ENCODE measurements at places on chromosomes 4 and X.

GRCh38 chr4:67452100-67452845 lies 93.0 kb downstream of the CENPC start:
- DNase-seq = no peak

GRCh38 chr4:119310826-119311225 lies 11.1 kb downstream of the FABP2 start:
- no peak for DNase-seq

GRCh38 chr4:81196126-81196650 lies 18.8 kb downstream of the PRKG2 start:
- DNase-seq = no peak

- DNase-seq = no peak
Measured at GRCh38 chr4:87171944-87172343, 48.5 kb downstream of the KLHL8 start.

DNA sequence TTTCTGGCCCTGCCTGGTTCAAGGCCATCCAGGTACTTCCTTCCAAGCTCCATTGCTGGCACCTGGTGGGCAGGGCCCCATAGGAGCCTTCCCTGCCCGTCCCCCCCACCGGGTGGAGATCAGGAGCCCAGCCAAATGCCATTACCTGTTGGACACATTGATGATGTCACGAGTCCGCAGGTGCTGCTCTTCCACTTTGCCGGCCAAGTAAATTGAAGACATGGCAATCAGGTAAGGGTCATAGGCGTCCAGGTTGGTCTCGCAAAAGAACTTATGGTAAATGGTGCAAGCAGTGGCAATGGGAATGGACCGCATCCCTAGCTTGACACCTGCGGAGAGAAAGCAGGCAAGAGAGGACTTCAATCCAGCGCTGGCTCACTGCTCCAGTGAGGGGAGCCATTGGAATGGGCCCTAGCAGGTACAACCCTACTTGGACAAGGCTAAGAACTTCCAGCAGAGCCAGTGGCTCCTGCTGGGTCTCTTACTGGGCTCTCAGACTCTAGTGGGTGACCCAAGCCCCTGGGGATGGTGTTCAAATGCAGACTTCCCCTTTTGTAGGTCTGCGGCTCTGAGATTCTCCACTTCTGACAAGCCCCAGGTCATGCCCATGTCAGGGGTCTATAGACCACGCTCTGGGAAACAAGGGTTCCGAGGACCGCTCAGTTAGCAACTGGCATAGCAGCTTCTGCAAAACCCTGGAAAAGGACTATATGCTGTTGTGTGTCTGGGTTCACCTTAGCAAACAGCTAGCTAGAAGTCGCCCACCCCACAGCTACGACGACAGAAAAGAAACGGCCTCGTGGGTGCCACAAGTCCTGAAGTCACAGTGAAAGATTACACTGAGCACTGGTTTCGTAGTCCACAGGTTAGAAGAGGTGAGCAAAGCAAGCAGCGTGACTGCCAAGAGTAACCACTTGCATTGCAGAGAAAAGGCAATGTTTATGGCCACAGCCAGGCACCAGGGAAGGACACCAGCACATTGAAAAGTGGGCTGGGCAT lies 2.8 kb downstream of the CCNQ start:
- no peak for DNase-seq

- DNase-seq = peak; percentile 45
Measured at GRCh38 chrX:54494166-54494988, 1.7 kb downstream of the FGD1 start.

- no peak for DNase-seq
Measured at GRCh38 chr4:129668092-129668491, 572.1 kb downstream of the C4orf33 start.

- DNase-seq = no peak
Measured at GRCh38 chr4:100929135-100929534, 411.3 kb upstream of the EMCN start.

- no peak for DNase-seq
Measured at GRCh38 chr4:31370866-31371465, 650.8 kb downstream of the PCDH7 start.

GRCh38 chr4:53847965-53848364 lies 216.4 kb downstream of the CHIC2 start:
- no peak for DNase-seq

DNA sequence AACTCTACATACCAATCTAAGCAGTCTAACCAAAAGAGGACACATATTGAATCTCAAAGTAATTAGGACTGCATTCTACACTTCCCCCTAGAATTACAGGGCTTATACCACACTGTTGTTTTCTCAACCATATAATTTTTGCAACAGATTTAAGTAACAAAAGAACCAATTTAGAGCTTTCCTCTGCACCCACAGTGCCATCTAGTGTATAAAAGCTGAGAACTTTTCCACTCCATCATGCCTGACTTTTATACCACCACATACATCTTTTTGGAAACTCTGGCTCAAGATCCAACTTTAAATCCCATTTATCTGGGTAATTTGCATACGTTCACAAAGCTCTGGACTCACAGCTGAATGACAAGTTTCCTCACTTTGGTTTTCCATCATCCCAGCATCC lies 99.5 kb downstream of the EFHC2 start:
- DNase-seq = no peak

DNA sequence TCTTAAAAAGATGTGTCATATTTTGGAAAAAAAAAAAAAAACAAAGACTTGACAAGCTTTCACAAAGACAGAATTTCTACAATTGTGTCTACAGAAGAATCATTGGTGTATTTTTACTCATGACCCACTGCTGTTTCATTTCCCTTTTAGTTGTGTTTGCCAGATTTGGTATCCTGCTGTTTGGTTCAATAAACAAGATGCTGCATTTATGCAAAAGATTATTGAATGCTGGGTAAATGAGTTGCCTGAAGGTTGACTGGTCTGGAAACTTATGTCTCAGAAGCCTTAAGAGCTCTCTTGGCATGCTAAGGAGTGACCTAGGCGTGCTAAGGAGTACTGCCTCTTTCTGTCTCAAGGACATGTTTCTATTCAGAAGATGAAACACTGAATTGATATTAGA lies 64.9 kb upstream of the NPY2R start:
- DNase-seq = no peak

- no peak for DNase-seq
Measured at GRCh38 chrX:17674601-17675000, 62.7 kb upstream of the SCML1 start.

DNA sequence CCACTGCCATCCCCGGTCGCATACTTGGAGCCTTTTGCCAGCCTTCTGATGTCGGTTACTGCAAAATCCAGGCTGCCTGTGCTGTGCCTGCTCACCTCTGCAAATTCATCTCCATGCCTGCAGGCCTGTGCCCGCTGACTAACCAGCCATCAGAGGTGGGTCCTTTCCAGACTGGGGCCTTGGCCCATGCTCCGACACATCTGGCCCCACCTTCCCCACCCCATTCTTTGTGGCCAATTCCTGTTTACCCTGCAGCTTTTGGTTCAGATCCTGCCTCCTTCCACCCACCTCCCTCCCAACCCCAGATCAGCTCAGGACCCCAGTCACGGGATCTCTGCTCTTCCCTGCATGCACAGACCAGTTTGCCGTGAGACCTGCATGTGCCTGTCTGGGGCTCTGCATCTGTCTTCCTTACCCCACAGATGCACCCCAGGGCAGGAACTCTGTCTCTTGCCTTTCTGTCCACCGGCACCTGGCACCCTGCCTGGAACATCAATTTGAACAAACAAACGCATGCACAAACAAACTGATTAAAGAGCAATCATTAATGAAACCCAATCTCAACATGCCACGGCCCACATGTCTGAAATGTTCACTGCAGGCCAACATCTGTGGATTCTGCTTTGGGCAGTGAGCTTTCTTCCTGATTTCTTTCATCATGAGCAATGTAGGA lies 112.8 kb upstream of the PSAPL1 start:
- DNase-seq = no peak

DNA sequence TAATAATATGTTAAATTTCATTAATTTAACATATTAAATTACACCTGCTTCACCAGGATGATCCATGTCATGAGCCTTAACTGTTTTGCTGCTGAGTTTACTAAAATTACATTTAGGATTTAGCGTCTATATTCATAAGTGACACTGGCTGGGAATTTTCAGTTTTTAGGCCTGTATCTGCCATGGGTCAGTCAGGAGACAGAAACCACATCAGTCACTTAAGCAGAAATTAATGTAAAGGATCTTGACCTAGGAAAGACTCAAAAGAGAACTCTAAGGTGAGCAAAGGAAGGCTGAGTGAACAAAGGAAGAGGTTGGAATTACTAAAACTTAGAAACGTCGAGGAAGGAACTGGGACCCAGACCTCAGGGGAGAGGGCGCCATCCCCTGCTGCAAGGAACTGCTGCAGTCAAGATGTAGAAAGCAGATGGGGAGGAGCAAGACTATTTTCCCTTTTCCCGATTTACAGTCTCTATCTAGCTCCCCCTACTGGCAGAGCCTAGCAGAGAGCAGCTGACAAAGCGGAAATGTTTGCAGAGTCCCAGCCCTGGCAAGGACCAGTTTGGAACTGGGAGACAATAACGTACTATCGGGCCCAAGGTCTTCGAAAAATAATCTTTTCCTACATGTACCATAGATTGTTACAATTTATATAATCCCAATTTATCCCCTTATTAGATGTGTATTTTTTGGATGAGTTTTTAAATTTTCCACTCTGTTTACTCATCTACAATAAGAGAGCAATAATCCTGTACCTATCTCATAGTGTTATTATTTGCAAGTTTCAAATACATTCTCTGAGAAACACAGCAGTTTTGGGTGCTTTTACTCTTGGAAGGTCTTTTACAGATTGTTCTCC lies 22.6 kb upstream of the RBBP7 start:
- DNase-seq = peak; percentile 92

GRCh38 chr4:137408527-137409177 lies 123.6 kb downstream of the PCDH18 start:
- no peak for DNase-seq

DNA sequence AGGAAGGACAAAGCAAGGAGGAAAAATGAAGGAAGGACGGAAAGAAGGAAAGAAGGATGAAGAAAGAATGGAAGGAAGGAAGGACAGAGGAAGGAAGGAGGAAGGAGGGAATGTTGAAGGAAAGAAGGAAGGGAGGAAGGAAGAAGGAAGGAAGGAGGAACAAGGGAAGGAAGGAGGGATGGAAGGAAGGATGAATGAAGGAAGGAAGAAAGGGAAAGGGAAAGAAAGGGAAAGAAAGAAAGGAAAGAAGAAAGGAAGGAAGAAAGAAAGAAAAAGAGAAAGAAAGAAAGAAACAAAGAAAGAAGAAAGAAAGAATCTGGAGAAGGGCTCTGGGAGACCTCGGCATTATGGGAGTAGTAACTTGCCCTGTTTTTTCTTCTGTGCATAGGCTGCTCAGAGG lies 70.8 kb upstream of the SHISA3 start:
- no peak for DNase-seq

- no peak for DNase-seq
Measured at GRCh38 chr4:46081674-46082073, 42.2 kb downstream of the GABRG1 start.

- no peak for DNase-seq
Measured at GRCh38 chr4:89298788-89299152, 8.8 kb downstream of the GPRIN3 start.

- no peak for DNase-seq
Measured at GRCh38 chr4:112910109-112910736, 139.2 kb upstream of the ANK2 start.

DNA sequence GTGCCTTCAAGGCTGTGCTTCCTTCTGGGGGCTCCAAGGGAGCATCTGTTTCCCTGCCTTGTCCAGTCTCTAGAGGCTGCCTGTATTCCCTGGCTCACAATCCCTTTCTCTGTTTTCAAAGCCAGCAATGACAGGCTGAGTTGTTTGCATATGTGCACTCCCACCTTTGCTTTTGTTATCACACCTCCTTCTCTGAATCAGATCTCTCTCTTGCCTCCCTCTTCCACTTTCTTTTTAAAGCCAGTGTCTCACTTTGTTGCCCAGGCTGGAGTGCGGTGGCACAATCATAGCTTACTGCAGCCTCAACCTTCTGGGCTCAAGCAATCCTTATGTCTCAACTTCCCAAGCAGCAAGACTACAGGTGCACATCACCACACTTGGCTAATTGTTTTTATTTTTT lies 37.1 kb upstream of the LEF1 start:
- DNase-seq = no peak

DNA sequence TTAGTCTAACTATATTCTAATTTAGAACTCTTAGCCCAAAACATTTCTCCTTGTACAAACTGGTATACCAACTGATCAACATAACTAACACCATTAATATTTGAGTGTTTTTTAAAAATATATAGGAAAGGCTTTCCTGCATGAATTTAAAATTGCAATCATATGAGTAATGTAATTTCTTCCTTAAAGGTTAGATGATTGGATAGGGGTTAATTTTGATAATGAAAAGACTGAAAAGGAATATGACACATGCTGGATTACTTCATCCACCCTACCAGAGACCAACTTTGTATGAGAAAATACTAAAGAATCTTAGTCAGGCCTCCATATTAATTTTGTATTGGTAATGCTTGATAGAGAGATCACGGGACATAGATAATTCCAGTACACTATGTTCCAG lies 25.1 kb upstream of the PLS3 start:
- no peak for DNase-seq

- DNase-seq = peak; percentile 58
Measured at GRCh38 chr4:156638925-156639605, 332.5 kb downstream of the PDGFC start.

- DNase-seq = no peak
Measured at GRCh38 chr4:120353235-120353634, 286.6 kb upstream of the MAD2L1 start.

DNA sequence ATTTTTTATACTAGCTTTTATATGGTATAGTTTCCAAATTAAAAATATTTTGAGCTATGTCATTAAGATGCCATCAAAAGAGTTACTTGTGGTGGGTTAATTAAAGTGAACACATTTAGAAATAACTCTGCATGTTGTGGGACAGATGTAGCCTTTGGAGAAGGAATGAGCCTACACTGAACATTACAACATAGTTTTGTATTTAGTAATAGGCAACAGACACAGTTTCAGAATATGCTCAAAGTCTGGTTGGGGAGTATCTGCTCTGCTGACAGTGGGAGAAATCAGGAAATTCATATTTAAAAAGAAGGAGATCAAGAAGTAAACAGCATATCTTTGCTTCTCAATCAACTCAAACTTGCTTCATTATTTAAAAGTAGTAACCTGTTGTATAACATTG lies 23.7 kb downstream of the EMCN start:
- no peak for DNase-seq

GRCh38 chrX:100447655-100448397 lies 37.8 kb upstream of the PCDH19 start:
- DNase-seq = peak; percentile 78

DNA sequence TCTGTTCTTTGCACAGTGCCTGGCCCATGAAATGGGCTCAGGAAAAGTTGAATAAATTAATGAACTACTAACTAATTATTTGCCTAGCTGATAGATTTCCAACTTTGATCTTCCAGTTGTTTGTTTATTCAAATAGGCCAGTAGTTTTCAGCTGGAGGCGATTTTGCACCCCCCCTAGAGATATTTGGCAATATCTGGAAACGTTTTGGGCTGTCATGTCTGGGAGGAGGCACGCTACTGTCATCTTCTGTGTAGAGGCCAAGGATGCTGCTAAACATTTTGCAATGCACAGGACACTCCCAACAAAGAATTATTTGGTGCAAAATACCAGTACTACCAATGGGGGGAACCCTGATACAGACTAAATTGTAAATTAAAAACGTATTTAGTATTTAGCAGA lies 81.9 kb downstream of the VCX2 start:
- DNase-seq = no peak

- DNase-seq = peak; percentile 79
Measured at GRCh38 chrX:111869639-111870034, 6.3 kb upstream of the TRPC5OS start.

- DNase-seq = no peak
Measured at GRCh38 chr4:123588631-123589241, 192.1 kb downstream of the SPRY1 start.
